ENCODE measurements at places on chromosomes 5 and 9.

- no peak for DNase-seq
Measured at GRCh38 chr5:173056783-173057061, 570 bp downstream of the CREBRF start.

DNA sequence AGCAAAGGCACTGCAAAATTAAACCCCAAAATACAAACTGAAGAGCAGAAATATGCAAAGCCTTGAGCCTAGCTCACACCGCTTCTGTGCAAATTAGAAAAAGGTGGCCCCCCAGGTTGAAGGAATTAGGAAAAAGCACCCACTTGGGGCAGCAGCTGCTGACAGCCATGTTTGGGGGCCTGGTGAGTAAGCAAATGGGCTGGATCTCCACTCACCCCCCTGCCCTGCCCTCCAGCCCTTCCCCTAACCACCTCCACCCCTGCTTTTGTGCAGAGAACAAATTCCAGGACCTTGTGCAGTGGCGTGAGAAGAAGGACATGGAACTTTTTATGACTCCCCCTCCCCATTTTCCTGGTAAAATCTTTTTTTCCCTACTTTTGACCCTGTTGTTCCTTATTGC, 92.0 kb upstream of the DNAH5 start:
- DNase-seq = peak; percentile 91

DNA sequence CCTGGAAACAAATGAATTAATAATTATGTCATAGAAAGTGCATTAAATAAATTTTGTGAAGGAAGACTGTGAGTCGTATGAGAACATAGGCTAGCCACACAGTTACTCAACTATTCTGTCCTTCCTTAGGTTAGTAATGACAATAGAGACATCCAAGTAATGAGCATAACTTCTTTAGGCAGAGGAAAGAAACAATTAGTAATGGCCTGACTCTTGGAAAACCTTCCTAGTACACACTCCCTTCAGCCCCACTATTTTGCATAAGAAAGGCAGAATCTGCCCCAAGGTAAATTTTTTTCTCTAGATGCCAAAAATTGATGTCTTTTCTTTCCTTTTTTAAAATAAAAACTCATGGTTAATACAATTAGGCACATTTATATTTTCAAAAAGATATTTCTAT, 1619.0 kb upstream of the WWC1 start:
- DNase-seq = no peak

GRCh38 chr9:135341612-135342169, 137.9 kb upstream of the PPP1R26 start:
- DNase-seq = no peak

GRCh38 chr9:19138084-19138483, 10.8 kb upstream of the PLIN2 start:
- DNase-seq = peak; percentile 61

DNA sequence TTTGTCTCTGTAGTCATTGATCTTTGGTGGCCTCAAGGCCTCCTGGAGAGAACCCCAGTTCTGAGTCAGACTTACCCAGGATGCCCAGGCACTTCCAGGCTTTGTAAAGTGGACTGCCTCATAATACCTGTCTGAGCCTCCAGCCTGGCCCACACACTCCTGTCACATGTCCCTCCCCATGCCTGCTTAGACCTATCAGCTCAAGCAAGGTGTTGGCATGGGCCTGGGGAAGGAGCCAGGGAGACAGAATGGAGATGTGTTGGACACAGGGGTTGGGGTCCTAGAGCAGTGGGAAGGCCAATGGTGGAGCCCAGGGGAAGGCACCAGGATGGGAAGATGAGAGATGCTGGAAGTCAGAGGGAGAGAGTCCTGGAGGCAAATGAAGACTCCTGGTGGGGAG, 136.2 kb downstream of the CFAP90 start:
- no peak for DNase-seq

DNA sequence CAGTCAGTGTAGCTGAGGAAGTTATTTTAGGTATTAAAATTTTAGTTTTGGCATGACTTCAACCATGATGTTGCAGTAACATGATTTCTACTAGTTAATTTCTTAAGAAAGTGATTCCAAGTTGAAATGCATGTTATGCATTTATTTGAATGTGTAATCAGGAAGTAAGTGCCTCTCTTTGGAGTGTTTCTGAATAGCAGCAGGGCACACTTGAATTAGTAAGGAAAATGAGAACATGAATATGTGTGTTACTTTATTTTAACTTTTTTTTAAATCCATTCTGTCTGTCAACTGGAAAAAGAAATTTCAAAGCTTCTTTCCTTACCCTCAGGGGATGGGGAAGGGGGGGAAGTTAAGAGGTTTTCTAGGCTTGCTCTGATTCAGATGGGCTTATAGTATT, 40.4 kb downstream of the CTNNA1 start:
- DNase-seq = no peak

GRCh38 chr9:104088416-104088815, 5.7 kb upstream of the SMC2 start:
- DNase-seq = no peak

DNA sequence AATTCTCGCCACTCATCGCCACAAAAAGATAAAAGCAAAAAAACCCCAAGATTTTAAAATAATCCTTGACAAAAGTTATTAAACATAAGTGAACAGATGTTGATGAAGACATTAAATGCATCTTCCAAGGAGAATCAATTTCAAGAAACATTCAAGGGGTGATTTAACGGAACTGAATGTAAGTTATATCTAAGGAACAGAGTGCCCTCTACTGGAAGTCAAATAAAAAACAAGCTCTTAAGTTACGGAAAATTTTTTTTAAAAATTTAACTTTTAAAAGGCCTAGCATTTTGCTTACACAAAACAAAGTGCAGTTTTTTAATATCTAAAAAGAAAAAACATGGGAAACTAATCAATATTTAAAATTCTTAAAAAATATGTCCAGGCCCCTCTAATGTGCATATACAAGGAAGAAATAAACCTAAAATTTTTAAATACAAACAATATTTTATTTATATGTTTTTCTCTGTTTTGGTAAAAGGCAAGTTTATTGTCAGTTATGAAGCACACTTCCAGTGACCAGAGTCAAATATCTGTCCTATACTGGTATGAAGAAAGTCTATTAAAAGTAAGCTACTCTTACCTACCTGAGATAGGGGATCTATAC, 28.0 kb downstream of the TEX10 start:
- DNase-seq = peak; percentile 55

- no peak for DNase-seq
Measured at GRCh38 chr5:153421676-153422075, 68.8 kb upstream of the GRIA1 start.

- DNase-seq = no peak
Measured at GRCh38 chr5:37896159-37896558, 56.3 kb upstream of the GDNF start.

DNA sequence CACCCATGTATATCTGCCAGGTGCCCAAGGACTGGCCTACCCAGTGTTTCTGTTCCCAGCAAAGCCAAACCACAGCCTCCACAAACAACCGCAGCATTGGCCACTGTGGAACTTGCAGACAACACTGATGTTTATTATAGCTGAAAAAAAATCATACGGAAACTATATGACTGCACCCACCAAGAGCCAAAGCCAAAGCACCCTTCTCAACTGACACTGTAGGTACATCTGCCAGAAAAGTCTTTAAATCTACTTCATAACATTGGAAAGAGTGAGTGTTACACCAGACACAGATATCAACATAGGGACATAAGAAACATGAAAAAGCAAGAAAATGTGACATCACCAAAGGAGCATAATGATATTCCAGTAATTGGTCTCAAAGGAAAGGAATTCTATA, 428.0 kb downstream of the PSAT1 start:
- no peak for DNase-seq

DNA sequence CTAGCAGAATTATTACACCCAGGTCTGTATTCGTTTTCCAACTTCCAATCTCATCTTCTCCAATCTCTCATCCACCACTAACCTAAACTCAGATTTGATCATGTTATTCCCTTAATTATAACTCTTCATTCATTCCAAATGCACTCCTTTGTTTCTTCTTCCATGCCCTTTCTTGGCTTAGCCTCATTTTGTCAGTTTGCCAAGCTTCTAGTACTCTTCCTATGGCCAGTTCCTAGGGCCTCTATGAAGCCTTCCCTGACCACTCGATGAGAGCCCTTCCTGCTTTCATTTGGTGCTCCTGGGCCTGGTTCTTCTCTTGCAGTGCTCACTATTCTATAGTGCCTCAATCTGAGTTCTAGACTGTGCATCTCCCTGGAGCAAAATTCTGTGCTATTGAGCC, 5.8 kb downstream of the FAM219A start:
- DNase-seq = no peak

GRCh38 chr9:86637515-86637914, 283.3 kb upstream of the TUT7 start:
- DNase-seq = peak; percentile 25

- DNase-seq = peak; percentile 73
Measured at GRCh38 chr5:59174248-59174844, 591.5 kb downstream of the RAB3C start.

GRCh38 chr9:33295571-33295970, 5.3 kb downstream of the NFX1 start:
- DNase-seq = no peak

GRCh38 chr5:87850843-87851242, 417.8 kb downstream of the TMEM161B start:
- DNase-seq = no peak

DNA sequence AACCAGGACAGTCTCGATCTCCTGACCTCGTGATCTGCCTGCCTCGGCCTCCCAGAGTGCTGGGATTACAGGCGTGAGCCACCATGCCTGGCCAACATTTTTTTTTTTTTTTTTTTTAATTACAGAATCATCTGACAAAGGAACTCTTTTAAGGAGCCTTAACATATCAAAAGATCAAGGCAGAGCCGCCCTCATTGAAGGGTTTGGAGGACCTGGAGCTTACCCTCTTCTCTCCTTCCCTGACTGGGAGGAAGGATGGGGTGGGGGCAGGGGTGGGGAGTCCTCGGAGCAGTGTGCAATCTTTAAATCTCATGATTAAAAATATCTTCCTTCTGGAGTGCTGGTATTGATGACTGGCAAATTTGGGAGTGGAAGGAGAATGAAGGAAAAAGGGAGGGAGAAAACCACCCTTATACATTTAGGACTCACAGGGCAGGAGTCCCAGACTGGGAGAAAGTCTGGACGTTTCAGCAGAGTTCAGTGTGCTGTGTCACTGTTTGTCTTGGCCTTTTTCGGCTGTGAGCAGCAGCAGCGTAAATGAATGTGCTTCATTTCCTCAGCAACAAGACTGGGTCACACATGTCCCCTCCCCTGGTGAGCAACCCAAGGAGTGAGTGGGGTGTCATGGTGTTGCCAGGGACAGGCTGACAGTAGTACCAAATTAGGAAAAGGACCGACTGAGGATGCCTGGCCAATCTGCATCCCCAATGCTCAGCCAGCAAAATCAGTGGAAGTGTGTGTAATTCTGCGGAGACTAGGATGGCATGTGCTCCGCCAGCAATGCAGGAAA, 115.3 kb upstream of the BNC2 start:
- no peak for DNase-seq

DNA sequence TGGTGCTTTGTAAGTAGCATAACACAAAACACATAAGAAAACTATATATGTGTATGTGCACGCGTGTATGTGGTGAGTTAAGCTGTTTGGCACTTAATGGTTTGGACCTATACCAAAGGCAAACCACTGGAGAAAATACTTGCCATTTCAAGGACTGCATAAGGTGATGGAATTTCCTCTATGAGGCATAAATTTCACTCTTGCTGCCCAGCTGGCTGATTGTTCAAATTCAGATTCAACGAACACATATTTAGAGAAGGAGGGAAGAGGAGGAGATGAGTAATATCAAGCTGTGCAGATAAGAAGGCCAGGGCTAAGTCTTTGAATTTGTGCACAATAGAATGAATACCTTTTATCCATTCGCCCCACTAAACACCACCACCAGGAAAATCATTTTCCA, 470.6 kb upstream of the MPDZ start:
- peak; percentile 97 for DNase-seq

DNA sequence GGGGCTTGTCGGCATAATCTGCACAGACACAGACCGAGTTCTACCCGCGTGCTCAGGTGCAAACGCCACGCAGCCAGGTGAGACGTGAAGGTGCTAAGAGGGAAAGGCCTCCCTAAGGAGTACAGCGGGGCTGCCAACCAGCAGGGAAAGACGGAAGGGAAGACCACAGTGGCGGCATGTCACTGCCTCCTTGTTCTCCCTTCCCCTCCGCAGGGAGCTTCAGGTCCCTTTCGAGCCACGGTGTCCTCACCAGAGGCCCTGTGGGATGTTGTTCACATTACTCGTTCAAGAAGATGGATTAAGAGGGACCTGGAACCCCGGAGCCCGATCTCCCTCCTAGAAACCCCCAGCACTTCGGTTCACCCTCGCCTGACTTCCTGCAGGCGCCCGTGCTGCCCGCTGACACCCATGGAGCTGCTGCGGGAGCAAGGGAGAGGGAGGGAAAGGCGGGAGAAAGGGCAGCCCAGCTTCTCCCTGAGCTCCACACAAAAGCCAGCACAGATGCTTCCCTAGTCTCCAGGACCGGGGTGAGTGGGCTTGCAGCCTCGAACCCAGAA, 686 bp downstream of the BRD9 start:
- peak; percentile 27 for DNase-seq

DNA sequence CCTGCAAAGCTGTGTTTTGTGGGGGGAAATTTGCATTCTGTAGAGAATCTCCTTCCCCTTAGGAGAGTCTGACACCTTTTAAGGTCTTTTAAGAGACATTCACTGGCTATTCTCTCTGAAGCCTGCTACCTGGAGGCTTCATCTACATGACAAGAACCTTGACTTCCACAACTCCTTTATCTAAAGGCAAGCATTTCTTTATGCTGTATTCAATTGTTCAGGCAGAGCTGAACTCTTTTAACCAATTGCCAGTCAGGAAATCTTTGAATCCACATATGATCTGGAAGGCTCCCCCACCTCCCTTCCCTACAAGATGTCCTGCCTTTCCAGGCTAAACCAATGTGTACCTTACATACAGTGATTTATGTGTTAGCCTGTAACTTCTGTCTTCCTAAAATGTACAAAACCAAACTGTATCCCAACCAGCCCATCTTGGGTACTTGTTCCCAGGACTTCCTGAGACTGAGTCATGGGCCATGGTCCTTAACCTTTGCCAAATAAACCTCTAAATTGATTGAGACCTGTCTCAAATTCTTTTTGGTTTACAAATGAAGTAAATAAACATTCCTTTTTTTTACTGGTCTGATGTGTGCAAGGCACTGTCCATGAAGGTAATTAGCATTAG, 9.9 kb downstream of the C9orf85 start:
- DNase-seq = no peak

DNA sequence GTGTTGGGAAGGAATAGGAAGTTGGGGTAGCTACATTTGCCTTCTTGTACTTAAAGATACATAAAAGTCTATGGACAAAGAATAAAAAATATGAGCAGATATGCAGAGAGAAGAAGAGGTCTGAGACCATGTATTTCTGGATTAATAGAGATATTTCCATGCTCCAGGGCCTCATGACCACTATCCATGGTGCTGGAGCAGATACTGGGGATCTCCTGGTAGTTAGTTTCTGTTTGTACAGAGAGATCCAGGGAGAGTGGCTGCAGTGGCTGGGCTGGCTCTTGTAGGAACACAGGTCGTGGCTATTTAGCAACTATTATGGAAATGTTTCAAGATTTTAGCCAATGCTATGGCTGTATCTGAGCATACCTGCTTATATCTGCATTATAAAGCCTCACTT, 184.2 kb upstream of the TMEM161B start:
- peak; percentile 13 for DNase-seq

All from kidney tubule cell (primary cell).